Gastroesophageal sphincter (tissue), 4 donors: ENCODE measurements at places on chromosomes 1 and 21.

DNA sequence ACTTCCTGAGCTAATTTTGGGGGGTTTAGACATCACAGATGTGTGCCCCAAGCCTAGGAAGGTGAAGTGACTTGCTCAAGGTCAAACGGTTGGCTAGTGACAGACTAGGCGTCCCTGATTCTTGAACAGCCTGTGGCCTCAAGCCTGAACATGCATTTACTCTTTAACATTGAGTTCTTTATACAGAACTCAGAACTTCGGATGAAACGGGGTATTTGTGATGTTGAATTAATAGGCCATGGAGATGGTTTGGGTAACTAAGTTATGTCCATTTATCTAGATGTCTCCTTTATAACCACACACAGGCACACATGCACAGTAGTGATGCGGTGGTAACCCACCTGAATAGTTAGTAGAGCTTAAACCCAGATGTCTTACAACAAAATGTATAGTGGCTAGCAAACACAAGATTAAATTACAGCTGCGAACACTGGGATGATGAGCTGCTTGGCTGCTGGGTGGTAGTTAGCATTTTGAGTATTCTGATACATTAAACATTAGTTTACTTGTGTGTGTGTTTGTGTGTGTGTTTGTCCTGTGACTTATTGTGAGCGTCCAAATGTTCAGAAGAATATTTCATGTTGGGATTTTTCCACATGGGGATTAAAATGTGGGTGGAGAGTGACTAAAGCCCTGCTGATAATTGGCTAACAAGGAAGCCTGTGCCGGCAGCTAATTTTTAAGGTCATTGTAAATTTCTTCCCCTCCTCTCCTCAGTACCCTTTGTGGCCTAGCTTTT is 2.3 kb downstream of the ATP1A1 start:
- ATAC-seq, result no peak

DNA sequence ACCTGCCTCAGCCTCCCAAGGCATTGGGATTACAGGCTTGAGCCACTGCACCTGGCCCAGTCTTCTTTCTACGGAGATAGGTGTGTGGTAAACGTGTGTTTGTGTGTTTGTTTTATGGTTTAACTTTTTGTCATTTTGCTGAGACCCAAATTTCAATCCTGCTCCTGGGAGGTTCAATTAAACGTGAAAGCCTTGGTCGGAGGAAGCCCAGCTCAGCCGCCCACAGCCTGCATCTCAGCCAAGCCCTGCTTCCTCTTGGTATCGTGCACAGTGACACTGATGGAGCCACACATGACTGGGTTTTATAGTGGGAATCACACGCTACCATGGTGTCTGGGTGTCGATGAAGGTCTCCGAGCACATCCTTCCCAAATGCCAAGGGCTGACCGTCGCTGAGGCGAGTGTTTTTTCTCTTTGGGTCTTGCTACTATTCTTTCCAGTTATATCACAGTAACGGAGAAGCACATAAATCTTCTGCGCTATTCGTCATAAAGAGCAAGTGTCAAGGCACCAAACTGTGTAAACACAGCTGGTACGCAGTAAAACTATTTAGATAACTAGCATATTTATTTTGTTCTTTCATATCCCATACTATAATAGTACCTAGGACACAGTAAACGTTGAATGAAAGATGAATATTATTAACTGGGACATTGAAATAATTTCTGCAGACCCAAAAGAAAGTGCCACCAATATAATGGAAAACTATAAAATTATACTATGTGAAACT is 39.3 kb downstream of the HLCS start:
- ATAC-seq, result no peak

DNA sequence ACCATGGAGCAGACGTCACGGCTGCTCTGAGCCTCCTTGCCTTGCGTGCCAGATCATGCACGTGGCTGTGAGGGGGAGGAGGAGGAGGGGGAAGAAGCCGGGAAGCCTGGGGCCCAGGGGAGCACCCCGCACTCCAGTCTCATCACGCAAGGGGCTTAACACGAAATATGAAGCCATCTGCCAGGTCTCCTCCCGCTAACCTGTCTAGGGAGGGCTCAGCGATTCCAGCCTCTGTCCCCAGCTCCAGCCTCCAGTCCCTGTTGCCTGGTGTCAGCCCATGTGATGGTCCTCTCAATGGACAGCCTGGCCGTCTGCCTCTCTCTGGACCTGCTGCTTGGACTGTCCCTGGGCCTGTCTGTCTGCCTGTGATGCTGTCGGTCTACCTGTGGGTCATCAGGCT is 22.5 kb upstream of the C1QA start:
- ATAC-seq, result no peak

GRCh38 chr1:21874778-21875547 is 62.1 kb downstream of the HSPG2 start:
- ATAC-seq, result no peak

DNA sequence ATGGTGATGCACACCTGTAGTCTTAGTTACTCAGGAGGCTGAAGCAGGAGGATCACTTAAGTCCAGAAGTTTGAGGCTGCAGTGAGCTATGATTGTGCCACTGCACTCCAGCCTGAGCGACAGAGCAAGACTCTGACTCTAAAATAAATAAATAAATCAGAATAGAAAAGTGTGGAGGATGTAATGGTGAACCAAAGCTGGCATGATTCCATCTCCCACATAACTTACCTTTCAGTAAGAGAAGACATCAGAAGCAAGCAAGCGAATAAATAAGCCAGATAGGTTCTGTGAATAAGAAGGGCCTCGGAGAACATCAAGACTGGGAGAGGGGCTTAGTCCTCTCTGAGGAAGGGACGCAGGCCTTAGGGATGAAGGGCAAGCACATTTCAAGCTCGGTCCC is 59.5 kb downstream of the TOMM20 start:
- no peak for ATAC-seq

DNA sequence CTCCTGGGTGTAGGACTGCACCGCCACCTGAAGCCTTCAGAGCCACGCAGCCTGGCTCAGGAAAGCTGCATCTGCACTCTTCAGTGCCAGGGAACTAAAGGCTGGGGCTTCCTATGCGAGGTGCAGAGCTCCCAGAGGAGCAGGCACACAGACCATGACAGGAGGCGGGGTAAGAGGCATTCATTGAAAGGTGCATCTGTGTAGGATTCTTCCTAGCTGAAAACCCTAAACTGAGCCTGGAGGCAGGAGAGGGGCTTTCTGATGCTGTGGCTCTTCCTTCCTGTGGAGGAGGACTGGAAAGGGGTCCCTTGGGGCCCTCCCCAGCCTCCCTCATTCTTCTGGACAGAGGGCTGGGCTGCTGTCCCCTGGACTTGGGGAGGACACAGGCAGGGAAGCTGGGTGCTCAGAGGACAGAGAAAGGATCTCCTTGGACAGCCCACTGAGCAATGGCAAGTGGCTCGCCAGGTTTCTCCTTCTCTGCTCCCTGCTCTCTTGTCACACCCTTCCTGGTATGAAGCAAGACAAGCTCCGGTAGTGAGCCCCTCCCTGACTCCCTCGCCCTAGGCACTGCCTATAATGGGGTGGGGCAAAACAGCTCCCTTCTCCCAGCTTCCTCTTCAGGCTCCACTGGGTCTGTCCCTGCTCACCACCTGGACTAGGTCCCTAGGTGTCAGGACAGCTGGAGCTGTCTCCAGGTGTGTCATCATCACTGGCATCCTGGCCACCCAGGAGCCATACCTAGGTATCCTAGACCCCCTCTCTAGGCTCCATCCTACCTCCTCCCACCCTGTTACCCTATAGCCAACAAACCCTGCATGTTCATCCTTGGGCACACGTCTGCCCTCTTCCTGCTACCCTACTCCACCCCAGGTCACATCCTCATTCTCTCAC is 20.0 kb downstream of the S100A6 start:
- peak; percentile 58 for ATAC-seq

GRCh38 chr1:107590900-107591622 is 373.9 kb downstream of the VAV3 start:
- no peak for ATAC-seq

- peak; percentile 51 for ATAC-seq
Measured at GRCh38 chr1:206579747-206580437, 32.4 kb downstream of the EIF2D start.

DNA sequence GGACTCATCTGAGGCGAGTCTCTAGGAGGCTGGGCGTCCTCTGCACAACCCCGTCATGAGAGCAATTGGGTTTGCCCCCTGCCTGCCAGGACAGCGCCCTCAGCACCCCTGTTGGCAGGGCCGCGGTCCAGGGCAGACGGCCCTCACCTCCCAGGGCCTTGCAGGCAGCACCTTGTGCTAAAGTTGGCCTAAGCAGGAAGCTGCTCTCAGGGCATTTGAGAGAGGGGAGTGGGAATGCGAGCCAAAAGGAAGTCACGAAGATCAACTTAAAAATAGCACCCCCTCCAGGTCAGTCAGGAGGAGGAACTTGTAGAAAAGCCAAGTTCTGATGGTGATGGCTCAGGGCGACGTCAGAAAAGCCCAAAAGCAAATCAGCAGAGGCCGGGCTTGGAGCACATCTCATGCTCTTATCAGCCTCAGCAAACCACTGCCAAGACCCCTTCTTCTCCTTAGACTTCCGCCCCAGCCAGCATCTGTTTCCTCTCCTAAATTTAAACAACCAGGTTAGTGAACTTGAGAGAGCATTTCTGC is 12.6 kb upstream of the ADORA3 start:
- ATAC-seq, result peak; percentile 31

- no peak for ATAC-seq
Measured at GRCh38 chr1:82893712-82894470, 1093.2 kb downstream of the ADGRL2 start.

GRCh38 chr1:176964687-176965086 is 199.8 kb downstream of the ASTN1 start:
- ATAC-seq, result no peak

DNA sequence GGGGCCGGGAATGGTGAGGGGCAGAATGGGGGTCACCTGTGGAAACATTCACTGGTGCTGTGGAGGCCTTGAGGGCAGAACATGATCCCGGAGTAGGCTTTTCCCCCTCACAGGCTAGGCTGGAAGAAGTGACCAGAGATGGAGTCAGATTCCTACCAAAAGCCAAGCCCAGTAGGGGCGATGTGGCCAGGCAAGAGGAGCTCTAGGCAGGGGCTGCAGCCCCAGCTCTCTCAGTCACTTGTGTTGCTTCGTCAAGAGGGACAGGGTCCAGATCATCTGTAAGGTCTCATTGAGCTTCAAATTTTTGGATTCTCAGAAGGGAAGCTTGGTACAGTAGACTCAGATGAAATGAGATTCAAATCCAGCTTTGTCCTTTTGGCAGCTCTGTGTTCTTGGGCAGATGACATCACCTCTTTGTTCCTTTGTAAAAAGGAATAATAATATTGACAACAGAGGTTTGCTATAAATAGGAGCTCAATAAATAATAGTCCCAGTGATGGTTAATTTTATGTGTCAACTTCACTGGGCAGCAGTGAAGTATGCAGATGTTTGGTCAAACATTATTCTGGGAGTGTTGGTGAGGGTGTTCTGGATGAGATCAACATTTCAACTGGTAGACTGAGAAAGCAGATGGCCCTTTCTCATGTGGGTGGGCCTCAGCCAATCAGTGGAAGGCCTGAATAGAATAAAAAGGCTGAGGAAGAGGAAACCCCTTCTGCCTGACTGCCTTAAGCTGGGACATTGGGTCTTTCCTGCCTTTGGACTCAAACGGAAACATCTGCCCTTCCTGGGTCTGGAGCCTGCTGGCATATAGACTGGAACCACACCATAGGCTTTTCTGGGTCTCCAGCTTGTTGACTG is 324.7 kb upstream of the USP24 start:
- no peak for ATAC-seq
